SK-N-SH treated with all-trans-retinoic acid at 6 μM for 48 hours (cell line): ENCODE measurements at places on chromosomes 4 and X.

DNA sequence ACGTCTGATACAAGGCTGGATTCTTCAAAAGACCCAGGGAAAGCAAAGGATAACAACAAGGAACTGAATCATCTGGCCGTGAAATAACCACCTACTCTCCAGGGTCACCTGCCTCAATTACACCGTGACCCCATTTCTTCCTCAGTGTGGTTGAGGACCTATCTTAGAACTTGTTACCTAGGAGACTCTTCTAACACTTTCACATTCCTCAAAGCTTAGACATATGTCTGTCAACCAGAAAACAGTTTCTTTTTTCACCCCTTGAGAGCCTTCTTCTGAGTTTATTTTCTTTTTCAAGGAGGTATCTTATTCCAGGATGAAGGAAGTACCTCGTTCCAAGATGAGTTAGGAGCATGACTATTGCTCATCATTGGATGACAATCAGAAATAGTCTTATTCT is 337.8 kb downstream of the ARHGAP24 start:
- no peak for ATAC-seq

- ATAC-seq: no peak
These were observed 142.3 kb downstream of the RCHY1 start for GRCh38 chr4:75371915-75372314.

GRCh38 chrX:121256647-121257046 is 209.2 kb downstream of the GLUD2 start:
- ATAC-seq: no peak

DNA sequence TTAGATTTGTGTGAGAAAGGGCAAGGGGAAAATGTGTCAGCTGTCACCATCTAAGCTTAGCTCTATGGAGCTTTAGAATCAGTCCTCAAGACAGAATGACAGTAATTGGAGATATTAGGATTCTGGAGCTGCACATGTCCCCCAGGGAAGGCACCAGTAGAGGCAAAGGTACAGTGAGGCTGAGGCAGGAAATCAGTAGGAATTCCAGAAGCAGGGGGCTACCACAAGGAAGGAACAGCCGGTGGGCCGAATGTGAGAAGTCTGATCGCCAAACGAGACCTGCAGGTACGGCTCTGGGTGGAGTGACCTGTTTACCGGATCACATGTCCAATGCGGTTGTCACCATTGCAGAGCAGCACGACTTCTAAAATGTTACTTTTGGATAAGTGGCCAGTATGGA is 52.6 kb downstream of the RNF150 start:
- ATAC-seq: no peak

DNA sequence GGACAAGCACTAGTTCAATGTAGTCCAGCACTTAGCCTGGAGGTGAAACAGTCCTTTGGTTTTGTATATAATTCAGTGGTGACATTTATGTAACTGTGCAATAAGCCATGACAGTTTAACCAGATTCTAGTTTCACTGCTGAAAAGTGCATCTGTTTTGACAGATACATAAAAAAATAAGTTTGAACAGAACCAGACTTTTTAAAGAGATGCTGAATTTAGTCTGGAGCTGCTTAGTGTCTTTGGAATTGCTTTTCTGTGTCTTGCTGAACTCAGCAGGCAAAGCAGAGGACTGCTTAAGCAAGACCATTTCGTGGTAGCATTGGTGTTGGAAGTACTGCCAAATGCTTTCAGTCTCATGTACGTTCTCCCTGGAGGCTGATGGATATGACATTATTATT is 393.5 kb downstream of the MAPK10 start:
- no peak for ATAC-seq

DNA sequence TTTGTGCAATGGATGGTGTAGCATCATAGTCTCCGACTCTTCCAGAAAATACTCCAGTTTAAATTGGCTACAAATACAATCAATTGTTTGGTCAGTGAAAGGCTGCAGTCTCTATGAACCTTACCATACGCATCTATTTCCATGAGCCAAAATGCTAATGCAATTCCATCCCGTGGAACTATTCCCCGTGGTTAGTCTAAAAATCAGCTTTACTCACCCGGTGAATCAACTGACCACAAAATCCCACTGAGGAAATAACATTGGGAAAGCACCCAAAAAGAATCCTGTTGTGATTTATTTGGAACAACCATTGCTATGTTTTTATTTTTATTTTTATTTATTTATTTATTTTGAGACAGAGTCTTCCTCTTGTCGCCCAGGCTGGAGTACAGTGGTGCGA is 87.1 kb downstream of the DHX15 start:
- ATAC-seq: no peak

DNA sequence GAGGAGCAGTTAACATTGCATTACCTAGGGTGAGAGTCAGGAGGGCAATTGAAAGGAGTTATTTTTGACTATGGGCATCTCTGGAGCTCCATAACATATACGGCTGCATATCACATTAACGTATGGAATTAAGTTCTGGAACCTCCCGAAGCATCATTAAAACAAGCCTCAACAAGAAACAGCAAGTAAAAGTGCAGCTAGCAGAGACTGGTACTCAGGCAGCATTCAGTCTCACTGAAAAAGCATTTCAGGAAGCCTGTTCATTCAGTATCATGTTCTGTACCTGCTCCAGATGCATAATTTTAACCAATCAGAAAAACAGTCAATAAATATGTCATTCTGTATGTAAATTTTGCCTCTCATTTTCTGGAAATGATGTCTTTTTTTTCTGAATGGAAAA is 299.6 kb downstream of the EPHA5 start:
- no peak for ATAC-seq
